Psoas muscle (tissue), 8 donors: ENCODE measurements at places on chromosomes 13 and 19. TPM values are rescaled to one million over a fixed set of nuclear protein-coding genes. Genes with fewer than 3 reads are reported as not detected.

- no peaks in the 10 kb centered on the region for H3K36me3 ChIP-seq
- peaks cover 10% of the 10 kb centered on the region for H3K4me1 ChIP-seq
- H3K27me3 ChIP-seq = no peaks in the 10 kb centered on the region
- DNase-seq = no peak
- H3K27ac ChIP-seq = no peak overlapping the region
- H3K4me3 ChIP-seq = no peak overlapping the region
These were observed 32.4 kb downstream of the GPX4 start for GRCh38 chr19:1136201-1136600.

- H3K27me3 ChIP-seq = no peaks in the 10 kb centered on the region
- no peaks in the 10 kb centered on the region for H3K36me3 ChIP-seq
- H3K27ac ChIP-seq = no peak overlapping the region
These were observed 26.4 kb upstream of the ZNF181 start for GRCh38 chr19:34707661-34708060.

Gene CYP4F8
- not detected for total RNA-seq

Gene PRTN3
- total RNA-seq = not detected

Gene SCAMP4
- 16.3 TPM for total RNA-seq

GRCh38 chr13:50132904-50133357 lies 117.7 kb downstream of the KCNRG start:
- peaks cover 6% of the 10 kb centered on the region for H3K27me3 ChIP-seq
- no peak for DNase-seq
- H3K4me3 ChIP-seq = no peak overlapping the region
- no peaks in the 10 kb centered on the region for H3K36me3 ChIP-seq
- H3K27ac ChIP-seq = no peak overlapping the region
- H3K4me1 ChIP-seq = peaks cover 3% of the 10 kb centered on the region

DNA sequence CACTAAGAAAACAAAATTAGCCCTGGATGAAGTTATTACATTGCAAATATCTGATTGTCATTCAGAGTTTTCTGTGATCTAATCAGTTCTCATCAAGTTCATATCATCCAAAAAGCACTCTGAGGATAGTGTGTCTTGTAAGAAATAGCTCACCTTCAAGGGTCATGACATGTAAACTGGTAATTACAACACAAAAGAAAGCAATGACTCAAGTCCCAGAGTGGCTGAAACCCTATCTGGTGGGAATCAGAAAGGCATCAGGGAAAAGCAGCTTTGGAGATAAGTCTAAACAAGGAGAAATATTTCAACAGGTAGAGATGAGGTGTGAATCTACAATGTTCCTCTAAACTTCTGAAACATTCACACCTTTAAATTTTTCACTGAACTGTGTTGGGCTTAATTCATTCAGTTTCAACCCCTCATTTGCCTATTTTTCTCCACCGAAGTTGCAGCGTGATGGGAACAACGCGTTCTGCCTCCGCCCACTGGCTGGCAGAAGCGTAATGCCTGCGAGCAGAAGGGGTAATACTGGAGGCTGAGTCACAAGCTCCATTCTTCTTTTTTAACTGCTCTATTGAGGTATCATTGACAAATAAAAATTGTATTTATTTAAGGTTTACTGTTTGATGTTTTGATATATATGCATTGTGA lies 155.2 kb upstream of the IPO5 start:
- no peak for DNase-seq
- no peak overlapping the region for H3K27ac ChIP-seq
- H3K27me3 ChIP-seq = no peaks in the 10 kb centered on the region
- H3K4me1 ChIP-seq = no peaks in the 10 kb centered on the region
- no peak overlapping the region for H3K4me3 ChIP-seq

DNA sequence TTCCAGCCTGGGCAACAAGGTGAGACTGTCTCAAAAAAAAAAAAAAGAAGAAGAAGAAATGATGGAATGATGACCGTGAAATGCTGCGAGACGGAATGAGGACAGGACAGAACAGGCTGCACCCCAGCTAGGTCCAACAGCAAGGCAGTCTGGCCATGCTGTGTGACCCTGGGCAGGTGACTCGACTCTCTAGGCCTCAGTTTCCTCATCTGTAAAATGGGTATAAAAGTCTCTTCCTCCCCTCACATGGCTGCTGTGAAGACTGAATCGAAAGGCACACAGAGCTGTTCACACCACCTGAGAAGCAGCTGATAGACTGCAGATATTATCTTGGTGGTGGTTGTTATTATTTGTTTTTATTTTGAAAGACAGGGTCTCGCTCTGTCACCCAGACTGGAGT lies 22.3 kb downstream of the PTPRS start:
- no peaks in the 10 kb centered on the region for H3K36me3 ChIP-seq
- H3K4me1 ChIP-seq = no peaks in the 10 kb centered on the region
- peaks cover 41% of the 10 kb centered on the region for H3K27me3 ChIP-seq

Gene GPC6
- 3.7 TPM for total RNA-seq

Gene C19orf67
- total RNA-seq = not detected

Gene PIBF1
- 6.8 TPM for total RNA-seq

GRCh38 chr13:28424541-28424940 lies 70.4 kb downstream of the FLT1 start:
- H3K27ac ChIP-seq = no peak overlapping the region
- H3K4me1 ChIP-seq = peaks cover 8% of the 10 kb centered on the region
- no peaks in the 10 kb centered on the region for H3K36me3 ChIP-seq
- no peak overlapping the region for H3K4me3 ChIP-seq
